Activated CD4-positive, alpha-beta memory T cell treated with anti-CD3 and anti-CD28 coated beads for 36 hours (primary cell): ENCODE measurements at places on chromosomes 11 and 22. TPM values are rescaled to one million over a fixed set of nuclear protein-coding genes. Genes with fewer than 3 reads are reported as not detected.

Gene RAD9A
- 31.0 TPM for total RNA-seq

Gene MPPED2
- total RNA-seq: not detected

Gene TRIM51
- total RNA-seq: not detected

Gene POTEH
- not detected for total RNA-seq

DNA sequence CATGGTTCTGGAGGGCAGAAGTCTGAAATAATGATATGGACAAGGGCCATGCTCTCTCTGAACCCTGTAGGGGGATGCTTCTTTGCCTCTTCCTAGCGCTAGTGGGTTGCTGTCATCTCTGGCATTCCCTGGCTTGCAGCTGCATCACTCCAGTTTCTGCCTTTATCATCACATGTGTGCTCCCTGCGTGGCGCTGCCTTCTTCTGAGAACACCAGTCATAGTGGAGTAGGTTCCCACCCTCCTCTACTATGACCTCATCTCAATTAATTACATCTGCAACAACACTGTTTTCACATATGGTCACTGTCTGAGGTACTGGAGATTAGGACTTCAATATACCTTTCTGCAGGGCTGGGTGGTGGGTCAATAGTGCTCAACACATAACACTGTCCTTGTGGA is 402.3 kb upstream of the NARS2 start:
- no peak overlapping the region for H3K27ac ChIP-seq
- H3K27me3 ChIP-seq: peaks cover 4% of the 10 kb centered on the region
- no peak overlapping the region for H3K4me3 ChIP-seq
- DNase-seq: no peak
- H3K4me1 ChIP-seq: no peaks in the 10 kb centered on the region
- H3K36me3 ChIP-seq: no peaks in the 10 kb centered on the region

- H3K4me1 ChIP-seq: no peaks in the 10 kb centered on the region
- H3K27ac ChIP-seq: no peak overlapping the region
- H3K27me3 ChIP-seq: peaks cover 58% of the 10 kb centered on the region
- H3K36me3 ChIP-seq: no peaks in the 10 kb centered on the region
Observed at GRCh38 chr11:125171974-125172373, 7.4 kb downstream of the PKNOX2 start.

- H3K4me3 ChIP-seq: peak overlapping the region; percentile 87
- peaks cover 6% of the 10 kb centered on the region for H3K36me3 ChIP-seq
- peaks cover 2% of the 10 kb centered on the region for H3K27me3 ChIP-seq
- H3K4me1 ChIP-seq: peaks cover 55% of the 10 kb centered on the region
- DNase-seq: peak; percentile 89
- peak overlapping the region; percentile 78 for H3K27ac ChIP-seq
Observed at GRCh38 chr11:129814244-129815014, 1.2 kb upstream of the TMEM45B start.

DNA sequence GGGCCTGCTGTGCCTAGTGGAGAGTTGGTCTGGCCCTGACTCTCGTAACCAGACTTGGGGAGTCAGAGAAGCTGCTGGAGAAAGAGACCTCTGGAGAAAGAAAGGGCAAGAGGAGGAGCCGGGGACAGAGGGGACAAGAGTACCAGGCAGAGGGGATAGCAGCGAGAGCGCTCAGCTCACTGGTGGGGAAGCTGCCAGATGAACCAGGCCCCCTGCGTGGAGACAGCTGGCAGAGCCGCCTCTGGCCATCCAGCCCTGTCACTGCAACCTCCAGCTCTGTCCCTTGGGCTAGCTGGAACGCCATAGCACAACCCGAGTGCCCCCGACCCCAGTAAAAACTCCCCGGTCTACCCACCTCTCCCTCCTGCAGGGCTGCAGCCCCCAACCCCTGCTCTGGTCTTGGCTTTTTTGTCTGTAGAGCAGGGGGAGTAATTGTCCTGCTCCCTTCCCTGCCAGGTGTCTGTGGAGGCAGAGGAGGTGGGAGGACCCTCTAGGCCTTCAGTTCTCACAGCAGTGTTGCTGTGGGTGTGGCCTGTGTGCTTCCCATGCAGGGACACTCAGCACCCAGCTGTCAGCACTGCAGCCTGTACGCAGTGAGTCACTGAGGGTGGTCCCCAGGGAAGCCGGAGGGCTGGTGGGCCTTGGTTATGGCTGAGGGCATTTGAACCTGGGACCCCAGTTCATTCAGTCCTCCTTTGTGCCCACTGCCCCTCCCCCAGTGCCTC is 4.8 kb upstream of the SUN2 start:
- no peak overlapping the region for H3K4me3 ChIP-seq
- H3K4me1 ChIP-seq: peaks cover 28% of the 10 kb centered on the region
- no peak for DNase-seq
- H3K27ac ChIP-seq: no peak overlapping the region

- H3K4me1 ChIP-seq: peaks cover 7% of the 10 kb centered on the region
- H3K4me3 ChIP-seq: no peak overlapping the region
- no peak for DNase-seq
- no peaks in the 10 kb centered on the region for H3K27me3 ChIP-seq
- H3K36me3 ChIP-seq: no peaks in the 10 kb centered on the region
Observed at GRCh38 chr22:44850946-44851345, 98.6 kb downstream of the ARHGAP8 start.

DNA sequence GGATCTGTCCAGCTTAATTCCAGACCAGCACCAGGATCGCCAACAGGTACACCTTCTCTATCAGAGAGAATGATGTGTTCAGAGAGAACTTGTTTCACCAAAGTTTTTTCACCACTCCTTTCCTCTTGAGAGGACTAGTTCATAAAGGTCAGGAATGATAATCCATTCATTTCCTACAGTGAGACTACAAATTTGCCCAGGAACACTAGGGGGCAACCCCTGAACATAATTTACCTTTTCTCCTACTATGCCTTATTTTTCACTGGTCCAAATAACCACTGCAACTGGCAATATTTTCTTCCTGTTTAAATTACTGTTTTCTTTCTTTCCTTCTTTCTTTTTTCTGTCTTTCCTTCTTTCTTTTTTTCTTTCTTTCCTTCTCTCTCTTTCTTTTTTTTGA is 22.5 kb downstream of the CAVIN3 start:
- H3K4me1 ChIP-seq: no peaks in the 10 kb centered on the region
- no peak for DNase-seq
- H3K27me3 ChIP-seq: peaks cover 5% of the 10 kb centered on the region
- no peak overlapping the region for H3K27ac ChIP-seq

- no peak for DNase-seq
- no peak overlapping the region for H3K27ac ChIP-seq
- no peaks in the 10 kb centered on the region for H3K4me1 ChIP-seq
Observed at GRCh38 chr22:49209452-49210195, 618.0 kb downstream of the BRD1 start.

DNA sequence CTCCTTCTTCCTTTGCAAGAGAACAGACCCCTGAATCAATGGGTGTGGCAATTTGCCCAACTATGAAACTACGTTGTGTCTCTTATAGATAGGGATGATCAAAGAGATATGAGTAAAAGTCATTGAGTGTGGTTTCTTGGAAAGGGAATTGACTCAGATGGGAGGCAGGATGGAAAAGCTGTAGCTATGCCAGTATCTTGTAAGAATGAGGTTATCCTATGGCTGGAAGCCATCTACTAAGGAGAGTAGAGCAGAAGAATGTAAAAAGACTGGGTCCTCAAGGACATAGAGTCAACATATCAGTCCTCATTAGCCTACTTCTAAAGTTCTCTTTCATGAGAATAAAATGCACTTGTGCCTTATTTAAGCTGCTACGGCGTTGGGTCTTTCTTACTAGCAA is 78.9 kb upstream of the POU2AF2 start:
- no peak overlapping the region for H3K4me3 ChIP-seq
- no peaks in the 10 kb centered on the region for H3K4me1 ChIP-seq
- no peak for DNase-seq
- no peak overlapping the region for H3K27ac ChIP-seq
- no peaks in the 10 kb centered on the region for H3K27me3 ChIP-seq

- no peak overlapping the region for H3K27ac ChIP-seq
- H3K4me3 ChIP-seq: no peak overlapping the region
- no peaks in the 10 kb centered on the region for H3K4me1 ChIP-seq
Observed at GRCh38 chr11:73019449-73019848, 122.7 kb downstream of the FCHSD2 start.
